CD4-positive, CD25-positive, alpha-beta regulatory T cell (primary cell): ENCODE measurements at places on chromosomes 7 and 10.

DNA sequence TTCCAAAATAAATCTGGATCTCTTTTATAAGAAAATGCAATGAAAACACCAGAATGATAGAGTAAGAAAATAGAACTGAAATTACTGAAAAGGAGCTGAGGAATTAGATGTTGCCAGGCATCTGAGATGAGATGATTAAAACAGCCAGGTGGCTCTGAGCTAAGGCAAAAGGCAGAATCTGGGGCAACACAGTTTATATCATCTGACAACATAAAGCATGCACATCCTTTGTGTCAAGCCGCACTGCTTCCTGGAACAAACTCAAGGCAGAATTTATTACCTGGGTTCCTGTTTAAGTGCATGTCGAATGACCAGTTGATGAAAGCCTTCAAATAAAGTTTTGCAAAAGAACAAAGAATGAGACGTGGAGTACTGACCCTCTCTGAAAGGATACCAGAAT, 247.0 kb downstream of the SNX10 start:
- no peak for DNase-seq

DNA sequence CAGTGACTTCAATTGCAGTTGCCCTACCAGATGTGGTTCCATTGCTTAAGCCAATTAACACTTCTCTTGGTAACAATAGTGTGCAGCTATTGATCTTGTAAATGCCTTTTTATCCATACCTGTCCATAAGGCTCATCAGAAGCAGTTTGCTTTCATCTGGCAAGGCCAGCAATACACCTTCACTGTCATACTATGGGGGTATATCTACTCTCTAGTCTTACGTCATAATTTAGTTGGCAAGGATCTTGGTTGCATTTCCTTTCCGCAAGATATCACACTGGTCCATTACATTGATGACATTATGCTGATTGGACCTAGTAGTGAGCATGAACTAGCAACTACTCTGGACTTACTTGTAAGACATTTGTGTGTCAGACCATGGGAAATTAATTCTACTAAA, 17.7 kb upstream of the ZNF365 start:
- no peak for DNase-seq

- no peak for DNase-seq
Observed at GRCh38 chr10:58385784-58386112, 538 bp downstream of the TFAM start.

DNA sequence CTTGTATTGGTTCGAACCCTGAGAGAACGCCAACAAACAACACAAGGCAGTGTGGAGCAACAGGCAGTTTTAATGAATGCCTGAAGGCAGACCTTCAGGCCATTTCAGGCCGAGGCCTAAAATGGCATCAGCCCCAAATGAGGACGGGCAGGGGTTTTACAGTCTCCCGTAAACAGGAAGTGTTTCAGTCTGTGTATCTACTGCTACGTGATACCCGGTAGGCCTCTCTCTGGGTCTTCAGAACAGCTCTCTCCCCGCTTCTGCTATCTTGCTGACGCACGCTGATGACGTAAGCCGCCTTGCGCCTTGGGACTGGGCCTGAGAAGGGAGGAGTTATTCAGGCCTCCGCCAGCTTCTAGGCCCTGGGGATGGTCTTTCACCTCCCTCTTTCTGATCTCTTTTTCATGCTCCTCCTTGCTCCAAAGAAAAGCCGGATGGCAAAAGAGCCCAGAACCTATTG, 67.7 kb downstream of the ST8SIA6 start:
- DNase-seq, result no peak

- DNase-seq, result peak; percentile 28
Observed at GRCh38 chr7:155533827-155534690, 12.3 kb downstream of the CNPY1 start.

- DNase-seq, result no peak
Observed at GRCh38 chr7:65910237-65910636, 37.4 kb downstream of the VKORC1L1 start.

GRCh38 chr7:68936471-68937035, 661.7 kb upstream of the AUTS2 start:
- no peak for DNase-seq

DNA sequence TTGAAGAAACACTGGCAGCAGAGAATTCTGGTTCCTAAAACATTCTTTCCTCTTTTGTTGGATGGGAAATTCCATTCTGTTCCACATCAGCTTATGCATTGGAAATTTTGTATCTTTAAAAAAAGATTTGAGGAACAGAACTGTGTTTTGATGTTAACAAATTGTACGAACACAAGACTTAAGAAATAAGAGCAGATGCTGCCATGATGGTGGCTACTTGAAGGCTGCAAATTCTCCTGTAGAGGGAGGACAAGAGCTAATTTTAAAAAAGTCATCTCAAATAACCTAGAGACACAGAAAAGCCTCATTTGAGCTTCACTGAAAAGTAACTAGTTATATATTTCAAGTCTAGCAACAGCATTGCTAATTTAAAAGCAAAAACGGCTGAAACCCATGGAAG, 29.8 kb downstream of the NDUFB2 start:
- no peak for DNase-seq

GRCh38 chr7:73850781-73851207, 8.5 kb upstream of the METTL27 start:
- no peak for DNase-seq

DNA sequence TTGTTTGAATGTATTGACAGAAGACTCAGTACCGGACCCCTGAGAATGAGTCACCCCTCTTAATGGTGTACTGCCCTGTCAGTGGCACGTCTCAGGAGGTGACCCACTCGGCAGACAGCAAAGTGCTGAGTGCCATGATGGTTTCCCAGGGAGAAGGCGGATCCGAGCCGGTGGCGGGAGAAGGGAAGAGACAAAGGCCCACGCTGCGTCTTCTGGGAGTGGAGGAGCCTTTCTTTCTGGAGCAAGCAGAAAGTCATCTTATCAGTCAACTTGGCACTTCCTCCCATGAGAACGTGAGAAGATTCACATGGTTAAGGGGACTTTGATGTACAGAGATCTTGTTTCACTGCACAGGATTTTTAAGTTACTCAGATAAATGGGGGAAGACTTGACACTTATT, 14.6 kb upstream of the PPP2R2D start:
- DNase-seq, result no peak
